ENCODE measurements at places on chromosomes 6 and 20.

DNA sequence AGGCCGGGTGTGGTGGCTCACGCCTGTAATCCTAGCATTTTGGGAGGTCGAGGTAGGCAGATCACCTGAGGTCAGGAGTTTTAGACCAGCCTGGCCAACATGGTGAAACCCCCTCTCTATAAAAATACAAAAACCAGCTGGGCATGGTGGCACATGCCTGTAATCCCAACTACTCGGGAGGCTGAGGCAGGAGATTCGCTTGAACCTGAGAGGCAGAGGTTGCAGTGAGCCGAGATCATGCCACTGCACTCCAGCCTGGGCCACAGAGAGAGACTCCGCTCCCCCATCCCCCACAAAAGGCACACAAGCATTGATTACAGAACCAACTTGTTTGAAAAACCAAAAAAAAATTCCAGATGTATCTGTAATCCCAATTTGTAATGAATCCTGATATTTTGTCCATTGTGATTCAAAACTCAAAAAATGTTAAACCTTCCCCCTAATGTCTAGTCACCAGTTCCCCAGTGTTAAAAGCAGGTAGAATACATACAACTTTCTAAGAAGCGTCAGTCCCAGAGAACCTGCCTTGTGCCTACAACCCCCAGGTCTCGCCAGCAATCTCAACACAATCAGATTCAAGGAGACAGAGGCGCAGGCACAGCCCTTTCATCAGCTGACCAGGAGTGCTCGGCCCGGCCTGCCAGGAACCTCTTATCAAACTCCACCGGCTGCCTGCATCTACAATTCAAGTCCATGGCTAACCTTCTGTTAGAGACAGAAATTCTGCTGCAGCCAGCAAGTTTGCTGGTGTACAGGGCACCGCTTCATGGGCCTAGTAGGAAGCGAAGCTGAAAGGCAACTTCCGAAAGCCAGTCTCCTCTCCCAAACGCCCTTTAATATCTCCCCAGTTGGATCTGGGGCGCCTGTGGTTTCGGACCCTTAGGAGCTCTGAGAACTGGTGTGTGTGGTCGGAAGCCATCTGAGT, 2.1 kb downstream of the EZR start:
- no peak for DNase-seq

GRCh38 chr6:157169226-157169625, 154.1 kb downstream of the TMEM242 start:
- no peak for DNase-seq

DNA sequence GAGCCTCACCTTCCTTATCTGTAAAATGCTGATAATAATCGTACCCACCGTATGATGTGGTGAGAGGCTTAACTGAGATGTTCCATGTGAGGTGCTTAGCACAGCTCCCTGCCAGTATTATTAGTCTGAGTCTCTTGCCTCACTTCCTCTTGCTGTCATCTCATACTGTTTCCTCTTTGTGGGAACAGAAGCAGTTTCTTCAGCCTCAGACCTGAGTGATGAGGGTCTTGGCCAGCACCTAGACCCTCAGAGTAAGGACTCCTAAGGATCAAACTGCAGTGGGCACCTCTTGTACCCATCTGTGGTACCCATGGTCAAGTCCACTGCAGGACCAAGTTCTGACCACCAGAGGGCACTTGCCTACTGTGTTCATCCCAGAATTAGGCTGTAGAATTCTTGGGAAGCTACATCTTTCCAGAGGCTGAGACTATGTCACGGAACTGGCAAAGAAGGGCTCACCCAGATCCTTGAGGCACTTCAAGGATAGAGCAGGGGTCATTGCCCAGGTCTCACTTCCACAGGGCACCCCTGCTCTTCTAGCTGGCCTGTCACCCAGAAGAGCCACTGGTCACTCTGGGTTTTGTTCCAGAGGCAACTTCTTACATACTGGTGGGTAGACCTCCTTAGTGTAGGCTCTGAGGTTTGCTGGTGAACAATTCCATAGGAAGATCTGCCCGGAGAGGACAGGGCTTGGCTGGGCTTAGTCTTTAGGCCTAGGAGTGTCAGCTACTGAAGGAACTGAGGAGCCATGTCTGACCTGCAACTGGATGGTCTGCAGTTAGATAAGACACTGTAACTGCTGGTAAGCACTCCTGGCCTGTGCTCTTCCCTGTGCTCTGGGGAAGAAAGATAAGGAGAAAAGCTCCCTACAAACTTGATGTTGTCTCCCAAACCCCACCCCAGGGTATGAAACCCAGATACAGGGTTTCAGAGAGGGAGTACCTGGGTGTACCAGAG, 20.6 kb upstream of the SGK2 start:
- DNase-seq: peak; percentile 47

GRCh38 chr6:120077489-120077888, 727.9 kb upstream of the MAN1A1 start:
- DNase-seq: no peak

- DNase-seq: no peak
These were observed 502.0 kb downstream of the BMP2 start for GRCh38 chr20:7269452-7269851.

DNA sequence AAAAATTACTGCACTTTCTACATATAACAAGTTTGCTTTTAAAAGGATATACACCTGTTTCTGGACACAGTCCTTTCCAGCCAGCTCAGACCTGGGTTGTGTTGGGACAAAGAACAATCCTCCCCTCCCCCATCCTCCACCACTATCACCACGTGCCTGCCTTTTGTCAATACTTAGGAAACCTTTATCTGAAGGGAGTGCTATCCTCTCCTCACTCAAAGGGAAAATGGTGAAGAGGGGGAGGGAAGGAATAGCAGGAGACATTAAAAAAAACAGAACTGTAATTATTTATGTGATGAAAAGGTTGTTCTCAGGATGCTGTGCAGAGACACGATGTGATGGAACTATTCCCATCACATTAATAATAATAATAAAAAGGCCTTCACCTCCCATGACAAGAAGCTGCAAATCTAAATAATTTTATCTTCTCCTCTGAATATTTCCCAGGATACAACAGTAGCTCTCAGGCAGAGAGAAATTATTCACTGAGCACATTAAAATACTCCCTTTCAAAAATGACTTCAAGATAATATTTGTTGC, 105.5 kb downstream of the NRSN1 start:
- no peak for DNase-seq

DNA sequence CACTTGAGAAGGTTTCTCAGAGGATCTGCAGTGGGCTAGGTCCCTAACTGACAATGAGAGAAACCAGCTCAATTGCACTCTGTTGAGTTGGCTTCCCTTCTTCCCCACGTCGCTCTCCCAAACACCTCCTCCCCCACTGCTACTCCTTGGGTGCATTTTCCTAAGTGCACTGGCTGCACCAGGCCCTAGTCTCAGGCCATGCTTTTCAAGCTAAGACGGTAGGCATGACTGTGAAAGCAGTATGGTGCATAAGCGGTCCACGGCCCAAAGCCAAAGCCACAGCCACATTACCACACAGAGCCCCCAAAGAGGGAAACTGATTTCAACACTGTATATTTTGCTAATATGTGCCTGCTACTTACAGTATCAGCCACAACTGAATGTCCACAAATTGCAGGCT, 62.1 kb upstream of the RBM24 start:
- no peak for DNase-seq

- no peak for DNase-seq
These were observed 506.6 kb downstream of the FRK start for GRCh38 chr6:115554060-115554459.

GRCh38 chr20:48489046-48489463, 338.7 kb downstream of the PREX1 start:
- no peak for DNase-seq

GRCh38 chr6:56445818-56446217, 196.9 kb downstream of the DST start:
- no peak for DNase-seq

- no peak for DNase-seq
These were observed 3.0 kb upstream of the MAS1 start for GRCh38 chr6:159887761-159888160.

- DNase-seq: no peak
These were observed 442.2 kb upstream of the MANEA start for GRCh38 chr6:95135182-95135581.

DNA sequence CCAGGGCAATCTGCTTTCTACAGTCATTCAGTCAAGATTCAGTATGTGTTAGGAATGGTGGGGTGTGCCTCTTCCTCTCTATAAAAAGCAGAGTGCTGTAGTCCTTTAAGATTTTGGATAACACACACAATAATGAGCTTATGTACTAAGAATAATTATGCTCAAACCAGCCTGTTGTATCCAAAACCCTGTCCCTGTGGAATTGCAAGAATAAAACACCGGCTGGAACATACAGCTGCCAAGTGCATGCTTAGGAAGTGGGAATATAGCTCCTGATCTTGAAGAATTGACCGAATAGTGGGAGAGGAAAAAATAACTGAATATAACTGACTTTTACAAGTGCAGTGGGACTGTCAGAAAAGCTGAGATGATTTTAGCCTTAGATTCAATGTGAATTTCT, 979 bp upstream of the MOCS1 start:
- DNase-seq: no peak

DNA sequence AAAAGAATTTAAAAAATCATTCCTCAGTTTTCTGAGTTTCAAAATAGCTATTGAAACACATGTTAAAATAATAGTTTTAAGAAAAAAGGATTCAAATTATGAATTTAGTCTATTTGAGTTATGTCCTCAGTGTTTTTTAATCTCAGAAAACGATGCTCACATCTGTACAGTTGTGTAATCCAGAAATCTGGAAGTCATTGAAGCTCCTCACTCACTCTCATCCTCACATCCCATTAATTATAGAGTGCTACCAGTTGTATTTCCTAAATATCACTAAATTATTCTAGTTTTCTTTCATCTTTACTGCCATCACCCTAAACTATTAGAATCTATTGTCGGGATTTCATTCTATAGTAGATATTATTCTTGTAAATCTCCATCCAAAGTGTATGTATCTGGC, 234.7 kb upstream of the RIMS1 start:
- DNase-seq: no peak

- no peak for DNase-seq
These were observed 51.8 kb upstream of the MYB start for GRCh38 chr6:135129136-135129856.

DNA sequence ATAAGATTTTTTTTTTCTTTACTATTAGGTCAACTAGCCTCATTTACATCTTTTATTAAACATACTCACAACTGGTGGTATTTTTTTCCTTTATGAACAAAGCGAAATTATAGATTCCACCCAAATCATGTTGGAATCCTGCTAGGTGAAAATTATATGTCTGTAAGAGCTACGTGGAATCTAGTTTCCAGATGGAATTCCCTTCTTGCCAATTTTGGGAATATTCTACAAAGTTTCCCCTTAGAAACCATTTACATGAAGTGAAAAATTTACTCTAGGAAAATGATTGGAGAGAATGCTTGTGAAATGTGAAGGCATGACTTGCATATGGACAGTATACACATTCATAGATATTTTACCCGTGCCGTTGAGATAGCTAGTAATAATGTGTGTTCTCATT, 1111.3 kb downstream of the KIF16B start:
- no peak for DNase-seq

Data from stimulated activated CD4-positive, alpha-beta T cell treated with anti-CD3 and anti-CD28 coated beads, Interleukin-12 subunit alpha, Interleukin-12 subunit beta, amount 100 ng/mL, for 24 hours (primary cell).